Activated T-helper 2 cell treated with anti-CD3 and anti-CD28 coated beads, Interferon-gamma antibody, Interleukin-2, Interleukin-4, amounts not matched to agents 10 μg/mL and 5 μg/mL and 100 μg/mL, durations not matched to agents 14 hours and 24 hours and 36 hours (primary cell): ENCODE measurements at places on chromosomes 5 and 9. TPM values are rescaled to one million over a fixed set of nuclear protein-coding genes. Genes with fewer than 3 reads are reported as not detected.
A peak's percentile ranks its signal among the peaks of the same experiment; 100 is the strongest.

RGMB gene
- 0.18 and 0.39 TPM in 2 replicates for total RNA-seq

TMEM174 gene
- not detected in 2 replicates for total RNA-seq

MAMDC2 gene
- not detected in 2 replicates for total RNA-seq

LRRC70 gene
- total RNA-seq, result 0.46 and 1.1 TPM in 2 replicates

SKIC3 gene
- 60.2 and 61.6 TPM in 2 replicates for total RNA-seq

DNA sequence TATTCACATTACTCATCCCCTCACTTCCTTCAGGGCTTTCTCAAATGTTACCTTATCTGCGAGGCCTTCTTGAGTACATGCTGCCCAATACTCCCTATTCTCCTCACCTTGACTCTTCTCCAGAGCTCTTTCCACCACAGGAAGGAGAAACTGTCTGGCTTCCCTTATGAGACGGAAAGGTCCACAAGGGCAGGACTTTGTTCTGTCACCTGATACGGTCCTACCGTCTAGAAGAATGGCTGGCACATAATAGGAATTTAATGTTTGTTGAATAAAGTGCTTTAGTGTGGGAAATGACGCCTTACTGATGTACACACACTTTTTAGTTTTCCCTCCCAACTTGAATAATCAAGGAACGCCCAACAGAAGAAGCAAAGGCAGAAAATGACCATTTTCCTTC, 52.5 kb downstream of the PFDN1 start:
- no peak overlapping the region for H3K4me3 ChIP-seq
- peaks cover 35% of the 10 kb centered on the region for H3K4me1 ChIP-seq
- H3K36me3 ChIP-seq, result peaks cover 10% of the 10 kb centered on the region
- no peak overlapping the region for H3K27ac ChIP-seq
- DNase-seq, result no peak

DNA sequence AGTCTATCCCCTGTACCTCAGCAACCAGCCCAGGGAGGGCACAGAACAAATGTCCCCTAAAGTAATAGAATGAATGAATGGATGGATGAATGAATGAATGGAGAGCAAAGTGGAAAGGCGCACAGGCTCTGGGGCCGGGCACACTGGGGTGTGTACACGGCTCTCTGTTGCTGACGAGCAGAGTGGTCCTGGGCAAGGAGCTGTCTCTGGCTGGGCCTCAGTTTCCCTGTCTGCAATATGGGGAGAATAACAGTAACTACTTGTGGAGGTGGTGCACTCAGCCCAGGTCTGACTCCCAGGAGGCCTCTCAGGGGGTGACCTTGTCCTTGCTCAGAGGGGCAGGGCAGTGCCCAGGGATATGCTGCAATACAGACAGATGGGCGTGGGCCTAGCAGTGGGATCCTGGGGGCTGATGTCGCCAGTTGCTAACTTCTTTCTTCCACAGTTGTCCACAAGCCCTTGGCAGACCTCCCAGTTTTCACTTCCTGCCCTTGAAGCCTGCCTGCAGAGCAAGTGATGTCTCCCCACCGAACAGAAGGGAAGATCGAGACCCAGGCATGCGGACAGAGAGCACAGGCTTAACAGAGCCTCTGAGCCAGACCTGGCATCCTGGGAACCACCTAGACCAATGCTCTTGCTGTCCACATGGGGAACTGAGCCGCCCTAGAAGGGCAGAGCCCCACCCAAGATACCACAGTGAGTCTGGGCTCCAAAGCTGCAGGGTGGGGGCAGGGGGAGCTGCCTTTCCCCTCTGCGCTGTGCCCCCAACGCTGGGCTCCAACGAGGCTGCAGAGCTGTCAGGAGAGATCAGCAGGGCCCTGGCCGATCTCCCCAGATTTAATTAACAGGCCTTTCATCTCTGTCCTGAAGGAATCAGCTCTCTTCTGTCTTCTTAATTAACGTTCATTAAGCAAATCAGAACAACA, 13.6 kb upstream of the LAMC3 start:
- DNase-seq, result no peak
- peaks cover 2% of the 10 kb centered on the region for H3K27me3 ChIP-seq
- H3K4me3 ChIP-seq, result no peak overlapping the region
- H3K4me1 ChIP-seq, result no peaks in the 10 kb centered on the region
- no peaks in the 10 kb centered on the region for H3K36me3 ChIP-seq
- no peak overlapping the region for H3K27ac ChIP-seq

GRCh38 chr9:12878351-12878978, 103.6 kb downstream of the LURAP1L start:
- no peaks in the 10 kb centered on the region for H3K36me3 ChIP-seq
- no peak overlapping the region for H3K4me3 ChIP-seq
- no peaks in the 10 kb centered on the region for H3K27me3 ChIP-seq
- H3K4me1 ChIP-seq, result no peaks in the 10 kb centered on the region
- no peak for DNase-seq

DNA sequence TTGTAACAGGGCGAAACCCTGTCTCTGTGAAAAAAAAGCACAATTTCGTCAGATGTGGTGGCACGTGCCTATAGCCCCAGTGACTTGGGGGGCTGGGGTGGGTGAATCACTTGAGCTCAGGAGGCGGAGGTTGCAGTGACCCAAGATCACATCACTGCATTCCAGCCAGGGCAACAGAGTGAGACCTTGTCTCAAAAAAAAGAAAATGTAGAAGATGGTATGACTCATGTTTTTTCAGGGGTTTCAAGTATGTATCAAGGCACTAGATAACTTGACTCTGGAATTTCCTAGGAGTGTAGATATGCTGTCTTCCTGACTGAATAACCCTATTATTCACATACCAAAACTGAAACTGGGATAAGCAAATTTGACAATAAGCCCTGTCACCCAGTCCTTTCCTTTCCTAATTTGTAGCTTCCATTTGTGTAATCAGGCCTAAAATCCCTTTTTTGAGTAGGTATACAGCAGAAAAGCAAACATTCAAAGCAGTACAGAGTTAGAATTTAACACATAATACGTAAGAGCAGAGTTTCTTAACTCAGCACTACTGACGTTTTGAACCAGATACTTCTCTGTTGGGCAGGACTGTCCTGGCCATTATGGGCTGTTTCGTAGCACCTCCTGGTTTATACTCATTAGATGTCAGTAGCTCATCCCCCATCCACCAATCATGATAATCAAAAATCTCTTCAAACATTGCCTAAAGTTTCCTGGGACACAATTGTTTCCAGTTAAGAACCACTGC, 17.3 kb upstream of the ANKRD18B start:
- peaks cover 17% of the 10 kb centered on the region for H3K4me1 ChIP-seq
- no peak for DNase-seq
- no peak overlapping the region for H3K27ac ChIP-seq
- H3K36me3 ChIP-seq, result no peaks in the 10 kb centered on the region
- H3K4me3 ChIP-seq, result no peak overlapping the region
- peaks cover 3% of the 10 kb centered on the region for H3K27me3 ChIP-seq

DNA sequence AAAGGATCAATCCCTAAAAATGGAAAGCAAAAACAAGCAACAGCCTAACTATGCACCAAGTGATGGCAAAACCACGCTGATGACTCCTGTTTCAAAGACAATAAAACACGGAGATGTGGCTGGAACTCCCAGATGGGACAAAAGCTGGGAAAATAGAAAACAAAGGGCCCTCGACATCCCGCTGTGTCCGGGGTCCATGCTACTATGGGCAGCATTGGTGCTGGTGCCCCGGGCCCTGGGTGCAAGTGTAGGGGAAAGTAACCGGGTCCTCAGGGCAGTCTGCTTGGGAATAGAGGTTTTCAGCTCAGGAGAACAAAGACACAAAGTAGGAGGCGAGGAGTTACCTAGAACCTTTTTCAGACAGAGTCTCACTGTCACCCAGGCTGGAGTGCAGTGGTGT, 46.1 kb downstream of the MRPL36 start:
- H3K27me3 ChIP-seq, result no peaks in the 10 kb centered on the region
- no peak overlapping the region for H3K27ac ChIP-seq
- no peaks in the 10 kb centered on the region for H3K36me3 ChIP-seq
- no peak for DNase-seq
- no peak overlapping the region for H3K4me3 ChIP-seq

DNA sequence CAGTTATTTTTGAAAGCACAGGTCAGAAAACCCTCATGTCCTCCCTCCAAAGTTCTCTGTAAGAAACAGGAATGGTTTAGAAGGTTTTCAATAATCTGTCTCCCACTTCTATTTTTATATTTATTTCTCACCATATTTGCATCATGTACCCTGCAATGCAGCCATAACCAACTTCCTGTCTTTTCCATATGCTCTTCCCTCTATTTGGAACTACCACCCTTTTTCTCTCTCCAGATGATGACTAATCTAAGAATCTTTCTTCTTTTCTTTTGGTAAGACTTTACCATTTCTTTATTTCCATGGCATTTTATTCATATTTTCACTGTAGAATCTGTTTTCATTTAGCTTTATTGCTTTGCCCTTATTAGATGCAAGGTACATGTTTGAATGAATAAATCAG, 33.9 kb downstream of the MAN2A1 start:
- no peak overlapping the region for H3K27ac ChIP-seq
- peaks cover 1% of the 10 kb centered on the region for H3K4me1 ChIP-seq
- peaks cover 26% of the 10 kb centered on the region for H3K36me3 ChIP-seq
- no peaks in the 10 kb centered on the region for H3K27me3 ChIP-seq
- DNase-seq, result no peak

GRCh38 chr5:140073296-140073695, 30.2 kb upstream of the NRG2 start:
- H3K36me3 ChIP-seq, result no peaks in the 10 kb centered on the region
- H3K27ac ChIP-seq, result no peak overlapping the region
- no peak for DNase-seq
- H3K4me3 ChIP-seq, result no peak overlapping the region
- H3K4me1 ChIP-seq, result no peaks in the 10 kb centered on the region

DNA sequence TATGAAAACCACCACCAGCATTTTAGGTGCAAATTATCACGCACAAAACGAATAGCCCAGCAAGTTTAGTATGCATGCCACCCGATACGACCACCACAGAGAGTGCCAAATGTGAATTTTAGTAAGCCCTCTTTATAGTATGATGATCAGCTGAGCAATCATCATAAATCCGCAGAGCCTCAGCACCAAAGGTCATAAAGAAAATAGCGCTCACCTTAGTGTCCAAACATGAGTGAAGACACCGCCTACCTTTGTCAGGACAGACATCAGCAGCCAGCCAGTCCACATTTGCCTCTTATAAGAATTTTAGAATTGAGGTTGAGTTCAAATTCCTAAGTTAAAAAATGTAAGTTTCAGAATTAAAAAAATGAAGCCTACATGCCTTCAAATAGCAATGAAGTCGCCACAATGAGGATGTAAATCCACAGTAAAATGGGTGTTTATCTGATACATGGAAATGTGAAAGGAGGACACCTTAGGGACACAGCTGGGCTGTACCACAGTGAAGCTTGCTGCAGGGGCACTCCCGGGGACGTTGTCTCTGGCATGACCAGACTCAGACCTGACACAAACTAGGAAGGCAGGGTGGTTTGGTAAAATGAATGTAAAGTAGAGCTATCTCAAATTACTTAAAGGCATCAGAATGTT, 149.0 kb downstream of the AUH start:
- H3K4me3 ChIP-seq, result no peak overlapping the region
- peaks cover 41% of the 10 kb centered on the region for H3K4me1 ChIP-seq
- no peaks in the 10 kb centered on the region for H3K27me3 ChIP-seq
- no peak for DNase-seq
- peaks cover 61% of the 10 kb centered on the region for H3K36me3 ChIP-seq
- peak overlapping the region; percentile 87 for H3K27ac ChIP-seq

GRCh38 chr5:76443066-76443800, 40.1 kb downstream of the IQGAP2 start:
- no peak overlapping the region for H3K4me3 ChIP-seq
- H3K27ac ChIP-seq, result no peak overlapping the region
- no peaks in the 10 kb centered on the region for H3K27me3 ChIP-seq
- no peak for DNase-seq
- H3K4me1 ChIP-seq, result peaks cover 11% of the 10 kb centered on the region

DNA sequence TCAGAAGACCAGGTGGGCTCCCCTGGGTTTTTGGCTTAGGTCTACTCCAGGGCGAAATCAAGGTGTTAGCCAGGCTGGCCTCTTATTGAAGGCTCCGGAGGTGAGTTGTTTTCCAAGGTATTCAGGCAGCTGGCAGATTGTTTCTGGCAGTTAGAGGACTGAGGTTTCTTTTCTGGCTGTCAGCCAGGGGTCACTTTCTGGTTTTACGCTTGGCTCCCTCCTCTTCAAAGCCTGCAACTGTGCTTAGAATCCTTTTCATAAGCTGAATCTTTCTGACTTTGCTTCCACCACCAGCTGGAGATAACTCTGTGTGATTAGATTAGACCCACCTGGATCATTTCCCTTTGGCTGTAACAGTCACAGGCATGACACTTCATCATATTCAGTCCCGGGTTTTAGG, 24.6 kb downstream of the RFK start:
- H3K27me3 ChIP-seq, result peaks cover 3% of the 10 kb centered on the region
- no peak for DNase-seq
- H3K4me3 ChIP-seq, result no peak overlapping the region

DNA sequence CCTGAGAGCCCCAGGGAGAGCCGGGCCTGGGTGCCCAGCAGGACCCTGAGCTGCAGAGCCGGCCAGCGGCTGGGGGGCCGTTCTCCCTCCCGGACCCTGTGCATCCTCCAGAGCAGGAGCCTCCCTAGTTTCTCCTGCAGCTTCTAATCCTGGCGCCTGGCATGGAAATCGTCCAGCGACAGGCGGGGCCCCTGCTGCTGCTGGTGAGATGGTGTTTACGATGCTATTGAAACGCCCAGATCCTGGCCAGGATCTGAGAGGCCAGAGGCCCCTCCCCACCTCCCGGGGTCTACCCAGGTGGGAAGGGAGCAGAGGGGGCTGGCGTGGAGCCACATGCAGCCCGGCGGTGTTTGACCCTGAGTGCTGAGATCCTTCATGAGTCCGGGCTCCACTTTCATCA, 38.2 kb upstream of the CEP72 start:
- no peaks in the 10 kb centered on the region for H3K4me1 ChIP-seq
- H3K27ac ChIP-seq, result no peak overlapping the region
- no peak overlapping the region for H3K4me3 ChIP-seq
- no peak for DNase-seq
- no peaks in the 10 kb centered on the region for H3K36me3 ChIP-seq

GRCh38 chr5:9020996-9021395, 524.9 kb downstream of the SEMA5A start:
- no peak for DNase-seq
- no peak overlapping the region for H3K4me3 ChIP-seq
- no peaks in the 10 kb centered on the region for H3K4me1 ChIP-seq

- H3K27ac ChIP-seq, result no peak overlapping the region
- H3K27me3 ChIP-seq, result peaks cover 5% of the 10 kb centered on the region
- peaks cover 3% of the 10 kb centered on the region for H3K4me1 ChIP-seq
- H3K4me3 ChIP-seq, result no peak overlapping the region
- no peaks in the 10 kb centered on the region for H3K36me3 ChIP-seq
Measured at GRCh38 chr9:113997610-113998009, 80.5 kb downstream of the AMBP start.
